ENCODE measurements at places on chromosomes 1 and 21. TPM values are rescaled to one million over a fixed set of nuclear protein-coding genes. Genes with fewer than 3 reads are reported as not detected.

The CRYAA gene
- not detected for total RNA-seq

The TAL1 gene
- total RNA-seq = 0.22 TPM

The KRTAP19-1 gene
- not detected for total RNA-seq

The ENSA gene
- total RNA-seq = 71.3 TPM

The XCL2 gene
- not detected for total RNA-seq

The BNIPL gene
- 0.32 TPM for total RNA-seq

The ABCB10 gene
- total RNA-seq = 16.3 TPM

The AMY1C gene
- total RNA-seq = not detected

The TBX15 gene
- 81.5 TPM for total RNA-seq

The LDLRAD1 gene
- not detected for total RNA-seq

The ETV3L gene
- total RNA-seq = not detected

The FCRL5 gene
- not detected for total RNA-seq

The BEND5 gene
- total RNA-seq = 1.0 TPM

Measured in articular chondrocyte of knee joint (primary cell).